ENCODE measurements at places on chromosomes 11 and 22. TPM values are rescaled to one million over a fixed set of nuclear protein-coding genes. Genes with fewer than 3 reads are reported as not detected.

Gene PTPMT1
- total RNA-seq, result 45.1 TPM

- no peak for DNase-seq
- no peaks in the 10 kb centered on the region for H3K27me3 ChIP-seq
- no peak overlapping the region for H3K4me3 ChIP-seq
- peaks cover 51% of the 10 kb centered on the region for H3K4me1 ChIP-seq
Measured at GRCh38 chr11:19951558-19952115, 208.6 kb downstream of the DBX1 start.

DNA sequence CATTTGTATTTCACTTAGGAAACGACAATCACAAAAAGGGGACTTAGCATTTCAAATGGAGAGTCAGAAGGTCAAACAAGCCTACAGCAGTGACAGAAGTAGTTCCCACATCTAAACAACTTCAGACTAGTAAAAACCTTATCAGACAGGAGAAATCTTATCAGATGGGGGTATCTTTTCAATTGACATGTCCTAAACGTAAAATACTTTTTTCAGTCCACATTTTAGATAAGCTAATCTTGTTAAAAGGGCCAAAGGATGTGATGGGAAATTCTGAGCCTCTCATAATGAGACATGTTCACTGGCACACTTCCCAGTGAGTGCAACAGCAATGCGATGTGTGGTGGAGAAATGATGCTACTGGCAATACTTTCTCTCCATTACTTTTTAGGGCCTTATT is 2.4 kb downstream of the MAPK1 start:
- H3K36me3 ChIP-seq, result no peaks in the 10 kb centered on the region
- peak overlapping the region; percentile 55 for H3K27ac ChIP-seq
- no peak for DNase-seq
- H3K4me1 ChIP-seq, result peaks cover 51% of the 10 kb centered on the region
- H3K4me3 ChIP-seq, result no peak overlapping the region

DNA sequence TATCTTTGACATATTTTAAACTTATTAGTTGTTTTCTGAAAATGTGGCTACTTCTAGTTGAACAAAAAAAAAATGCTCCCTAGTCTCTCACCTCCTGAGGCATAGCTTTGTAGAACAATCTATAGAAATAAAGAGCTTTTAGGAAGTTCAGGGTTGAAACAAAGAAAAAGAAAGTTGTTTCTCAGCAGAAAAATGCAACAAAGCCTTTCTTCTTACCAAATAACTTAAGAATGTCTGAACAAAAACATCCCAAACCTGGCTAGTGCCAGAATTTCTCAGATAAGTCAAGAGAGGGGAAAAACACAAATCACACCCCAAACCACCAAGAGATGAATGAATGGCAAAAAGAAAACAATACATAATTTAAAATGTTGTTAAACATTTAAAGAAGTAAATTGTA is 114.1 kb downstream of the MAML2 start:
- H3K27ac ChIP-seq, result peak overlapping the region; percentile 99
- H3K36me3 ChIP-seq, result peaks cover 13% of the 10 kb centered on the region
- peaks cover 41% of the 10 kb centered on the region for H3K4me1 ChIP-seq
- DNase-seq, result no peak

DNA sequence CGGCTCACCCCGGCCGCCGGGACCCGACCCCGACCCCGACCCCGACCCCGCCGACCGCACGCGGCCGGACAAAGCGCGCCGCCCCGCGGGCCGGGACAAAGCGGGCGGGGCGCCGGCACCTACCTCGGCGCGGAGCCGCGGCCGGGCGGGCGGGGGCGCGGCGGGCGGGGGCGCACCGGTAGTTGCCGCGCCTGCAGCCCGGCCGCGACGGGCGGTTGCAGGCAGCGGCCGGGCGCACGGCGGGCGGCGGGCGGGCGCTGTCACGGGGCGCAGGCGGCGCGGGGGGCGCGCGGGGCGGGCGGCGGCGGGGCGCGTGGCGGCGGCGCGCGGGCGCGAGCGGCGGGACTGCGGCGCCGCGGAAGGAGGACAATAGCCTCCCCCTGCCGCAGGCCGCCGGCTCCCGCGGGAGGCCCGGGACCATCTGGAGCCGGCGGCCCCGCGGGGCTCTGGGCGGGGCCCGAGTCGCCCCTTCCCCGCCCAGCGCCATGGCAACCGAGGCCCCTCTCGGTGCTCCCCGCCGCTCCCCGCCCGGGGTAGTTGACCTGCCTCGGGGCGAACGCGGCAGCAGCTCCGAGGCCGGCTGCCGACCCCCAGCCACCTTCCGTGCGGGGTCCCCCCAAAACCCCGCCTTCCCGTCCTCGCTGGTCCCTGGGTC is 851 bp downstream of the SPTBN2 start:
- no peaks in the 10 kb centered on the region for H3K36me3 ChIP-seq
- peaks cover 28% of the 10 kb centered on the region for H3K4me1 ChIP-seq
- H3K27ac ChIP-seq, result peak overlapping the region; percentile 79
- peak overlapping the region; percentile 82 for H3K4me3 ChIP-seq

DNA sequence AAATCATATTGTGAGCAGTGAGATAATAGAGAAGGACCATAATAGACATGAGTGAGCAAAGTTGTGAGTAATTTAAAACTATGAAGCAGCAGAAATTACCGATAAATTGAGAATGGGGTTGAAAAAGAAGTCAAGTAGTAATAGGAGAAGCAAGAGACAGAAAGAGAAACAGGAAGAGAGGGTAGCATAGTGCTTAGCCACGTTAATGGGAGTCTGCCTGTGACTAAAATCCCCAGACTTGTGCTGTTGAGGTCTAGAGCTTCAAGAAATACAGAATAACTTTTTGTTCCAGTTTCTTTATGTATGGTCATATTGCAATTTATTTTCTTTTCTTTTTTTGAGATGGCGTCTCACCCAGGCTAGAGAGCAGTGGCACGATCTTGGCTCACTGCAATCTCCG is 368.7 kb downstream of the METTL15 start:
- no peaks in the 10 kb centered on the region for H3K27me3 ChIP-seq
- DNase-seq, result no peak
- H3K27ac ChIP-seq, result no peak overlapping the region
- H3K4me3 ChIP-seq, result no peak overlapping the region
- H3K36me3 ChIP-seq, result no peaks in the 10 kb centered on the region
- H3K4me1 ChIP-seq, result peaks cover 25% of the 10 kb centered on the region

GRCh38 chr11:92528001-92528400 is 303.4 kb downstream of the FAT3 start:
- no peak overlapping the region for H3K4me3 ChIP-seq
- H3K27me3 ChIP-seq, result no peaks in the 10 kb centered on the region
- H3K4me1 ChIP-seq, result peaks cover 9% of the 10 kb centered on the region
- DNase-seq, result no peak
- H3K36me3 ChIP-seq, result peaks cover 3% of the 10 kb centered on the region

Data from mesothelial cell of epicardium (in vitro differentiated cells).